ENCODE measurements at places on chromosomes 1 and 21.

DNA sequence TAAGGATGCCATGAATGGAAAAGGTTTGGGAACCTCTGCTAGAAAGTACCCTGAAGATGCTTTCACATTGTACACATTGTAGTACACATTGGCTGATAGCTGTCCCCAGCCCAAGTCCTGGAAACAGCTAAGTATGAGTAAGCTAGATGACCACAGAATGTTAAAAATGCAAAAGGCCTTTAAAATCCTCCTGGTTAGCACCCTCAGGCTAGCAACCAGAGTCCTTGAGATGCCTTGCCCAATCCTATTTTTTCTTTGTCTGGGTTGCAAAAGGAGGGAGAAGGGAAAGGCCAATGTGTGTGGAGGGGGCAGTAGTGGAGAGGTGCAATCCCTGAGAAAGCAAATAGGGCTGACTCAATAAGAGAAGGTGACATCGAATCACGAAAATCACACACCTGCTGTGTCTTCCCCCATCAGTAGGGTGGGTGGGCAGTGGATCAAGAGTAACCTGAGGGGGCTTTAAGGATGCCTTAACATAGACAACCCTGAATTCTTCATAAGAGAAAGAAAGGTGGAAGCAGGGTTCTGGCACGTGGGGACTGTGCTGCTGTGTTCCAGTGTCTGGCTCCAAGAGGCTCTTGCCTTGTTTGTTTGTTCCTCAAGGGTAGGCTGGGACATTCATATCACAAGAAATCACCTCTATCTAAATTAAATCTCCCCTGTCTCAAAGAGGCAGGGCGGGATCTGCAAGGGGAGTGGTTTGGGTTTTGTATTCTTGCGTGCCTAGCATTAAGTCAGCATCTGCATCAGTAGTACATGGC, 266.2 kb upstream of the PLXNA2 start:
- no peak for DNase-seq

DNA sequence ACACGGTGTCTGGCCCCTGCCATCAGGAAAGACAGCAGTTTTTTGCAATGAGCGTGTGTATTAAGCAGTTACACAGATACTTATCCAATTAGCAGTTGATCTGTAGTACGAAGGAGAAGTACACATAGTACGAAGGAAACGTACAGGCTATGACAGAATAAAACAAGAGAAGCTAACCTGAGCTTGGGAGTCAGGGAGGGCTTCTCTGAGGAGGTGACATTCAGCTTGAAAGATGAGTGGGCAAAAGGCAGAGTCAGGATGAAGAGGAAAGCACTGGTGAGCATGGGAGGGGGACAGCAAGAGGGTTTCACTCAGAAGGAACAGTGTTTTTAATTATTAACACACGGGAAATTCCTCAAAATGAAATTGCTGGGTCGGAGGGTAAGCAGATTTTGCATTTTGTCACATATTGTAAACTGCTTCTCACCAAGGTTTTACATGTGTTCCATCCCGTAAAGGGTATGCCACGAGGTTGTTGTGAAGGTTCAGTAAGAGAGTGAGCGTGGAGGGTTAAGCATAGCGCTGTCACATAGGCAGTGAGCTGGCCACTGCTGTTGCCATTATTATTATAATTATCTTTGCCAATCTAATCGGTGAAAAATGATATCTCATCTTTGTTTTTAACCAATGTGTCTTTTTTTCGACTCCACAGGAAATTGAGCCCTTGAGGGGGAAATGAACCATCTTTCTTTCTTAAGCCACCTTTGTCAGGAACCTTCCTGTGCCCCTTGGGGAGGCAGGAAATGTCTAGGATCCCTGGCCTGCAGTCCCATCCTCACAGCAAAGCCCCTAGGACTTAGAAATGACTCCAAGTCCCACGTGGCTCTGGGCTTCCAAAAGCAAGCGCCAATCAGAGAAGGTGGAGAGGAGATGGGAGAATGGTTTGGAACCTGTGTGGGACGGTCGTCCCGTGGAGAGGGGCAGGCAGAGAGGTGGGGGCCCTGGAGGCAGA, 47.3 kb upstream of the POU3F1 start:
- no peak for DNase-seq

DNA sequence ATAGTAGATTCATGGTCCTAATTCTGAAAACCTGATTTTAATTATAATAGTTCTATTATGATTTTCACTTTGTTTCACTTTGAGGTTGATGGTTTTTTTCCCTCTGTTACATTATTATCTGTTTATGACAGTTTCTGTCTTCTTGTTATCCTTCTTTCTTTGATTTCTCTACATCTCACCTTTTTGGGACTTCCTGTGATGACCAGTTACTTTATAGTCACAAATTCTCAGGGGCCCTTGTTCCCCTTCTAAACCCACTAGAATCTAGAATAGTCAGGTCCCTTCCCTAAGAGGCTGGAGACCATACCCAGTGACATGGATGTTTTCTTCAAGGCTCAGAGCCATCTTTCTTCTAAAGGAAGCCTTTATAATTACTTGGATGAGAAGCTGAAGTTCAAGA, 238.4 kb downstream of the GPR52 start:
- DNase-seq: no peak

DNA sequence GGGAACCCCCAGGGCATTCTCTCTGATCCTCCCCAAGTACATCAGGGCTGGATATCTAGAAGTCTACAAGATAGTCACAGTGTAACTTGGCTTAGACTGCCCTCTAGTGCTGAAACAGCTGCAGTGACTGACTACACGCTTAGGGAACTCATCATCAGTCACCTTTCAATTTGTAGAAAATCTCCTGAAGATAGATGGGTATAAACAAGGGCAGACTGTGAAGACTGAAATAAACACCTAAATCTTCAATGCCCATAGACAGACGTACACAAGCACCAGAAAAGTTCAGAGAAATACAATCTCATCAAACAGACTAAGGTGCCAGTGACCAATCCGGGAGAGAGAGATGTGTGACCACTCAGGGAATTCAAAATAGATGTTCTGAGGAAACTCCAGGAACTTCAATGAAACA, 46.6 kb downstream of the PACC1 start:
- peak; percentile 38 for DNase-seq

DNA sequence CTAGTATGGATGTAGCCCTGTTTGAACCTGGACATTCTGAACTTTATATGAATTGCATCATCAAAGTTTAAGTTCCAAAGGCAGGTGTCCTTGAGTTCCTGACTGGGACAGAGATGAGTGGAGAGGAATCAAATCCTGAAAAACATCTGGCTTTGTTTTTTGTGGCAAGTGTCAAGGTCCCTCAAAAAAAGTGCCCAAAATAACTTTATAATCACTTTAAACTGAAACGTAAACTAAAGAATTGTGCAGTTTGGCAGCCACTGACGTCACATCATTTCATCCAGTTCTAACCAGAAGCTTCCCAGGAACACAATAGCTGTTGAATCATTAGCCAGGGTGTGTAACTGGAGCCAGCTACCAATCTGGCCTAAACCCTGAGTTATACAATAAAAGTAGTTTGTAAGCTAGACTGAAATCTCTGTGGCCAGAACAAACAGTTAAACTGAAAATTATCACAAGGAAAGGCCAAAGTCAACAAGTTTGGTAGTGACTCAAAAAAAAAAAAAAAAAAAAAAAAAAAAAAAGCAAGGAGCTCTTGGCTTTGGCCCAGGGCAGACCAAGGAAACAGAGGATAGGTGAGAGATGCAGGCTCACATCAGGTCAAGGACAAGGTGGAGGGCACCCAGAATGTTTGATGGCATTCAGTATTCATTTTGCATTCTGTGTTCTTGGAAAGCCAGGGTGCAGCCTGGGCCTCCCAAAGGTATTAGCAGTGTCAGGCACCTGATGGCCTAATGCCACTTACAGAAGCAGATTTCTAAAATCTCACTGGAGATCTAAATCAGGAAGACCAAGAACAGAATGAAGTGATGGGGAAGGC, 74.3 kb downstream of the TNFSF18 start:
- DNase-seq: no peak
